ENCODE measurements at places on chromosomes 4 and X. TPM values are rescaled to one million over a fixed set of nuclear protein-coding genes. Genes with fewer than 3 reads are reported as not detected.

Gene GLRB
- total RNA-seq, result 19.4 TPM

DNA sequence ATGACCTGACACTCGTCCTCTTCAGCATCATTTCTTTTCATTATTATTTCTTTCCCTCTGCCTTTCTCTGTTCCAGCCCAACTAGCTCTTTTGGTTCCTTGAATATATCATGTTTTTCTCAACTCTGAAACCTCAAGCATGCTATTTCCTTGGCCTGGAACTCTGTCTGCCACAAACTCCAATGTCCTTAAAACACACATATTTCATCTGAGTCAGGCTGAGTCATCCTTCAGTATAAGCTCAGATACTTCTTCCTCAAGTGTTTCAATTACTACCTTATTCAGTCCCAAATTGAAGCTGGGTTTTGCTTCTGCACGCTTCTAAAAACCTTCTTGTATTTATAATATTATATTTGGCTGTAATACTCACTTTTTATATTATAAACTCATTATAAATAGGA lies 424.2 kb downstream of the PDGFC start:
- no peak for DNase-seq

DNA sequence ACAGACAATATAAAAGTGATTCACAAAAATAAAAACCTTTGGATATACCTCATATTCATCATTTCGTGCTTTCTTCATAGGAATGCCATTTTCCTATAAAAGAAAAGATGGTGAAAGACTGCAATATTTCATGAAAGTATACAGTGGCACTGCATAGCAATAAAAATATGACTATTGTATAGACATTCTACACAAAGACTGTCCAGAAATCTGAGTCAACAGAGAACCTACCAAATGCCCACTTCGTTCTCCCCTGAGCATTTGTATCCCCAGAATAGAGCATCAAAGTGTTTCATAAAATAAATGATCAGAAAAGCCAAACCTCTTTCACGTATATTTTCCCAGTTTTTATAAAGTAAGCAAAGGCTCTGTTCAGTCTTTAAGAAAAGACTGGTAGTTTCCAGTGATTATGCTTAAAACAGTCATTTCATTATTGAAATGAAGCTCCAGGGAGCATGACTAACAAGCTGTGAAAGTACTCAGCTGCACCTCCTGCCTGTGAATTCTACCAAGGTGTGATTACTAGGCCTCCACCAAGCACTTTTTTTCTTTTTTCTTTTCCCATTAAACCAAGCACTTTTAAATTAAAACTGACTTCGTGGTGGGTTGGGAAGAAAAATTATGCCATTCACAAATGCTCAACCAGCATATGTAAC lies 20.2 kb downstream of the PPA2 start:
- no peak for DNase-seq

Gene CNGA2
- not detected for total RNA-seq

- DNase-seq, result no peak
Measured at GRCh38 chr4:186082221-186082620, 13.3 kb downstream of the TLR3 start.

Gene BMX
- total RNA-seq, result not detected

- no peak for DNase-seq
Measured at GRCh38 chr4:11566444-11567022, 137.8 kb upstream of the HS3ST1 start.

DNA sequence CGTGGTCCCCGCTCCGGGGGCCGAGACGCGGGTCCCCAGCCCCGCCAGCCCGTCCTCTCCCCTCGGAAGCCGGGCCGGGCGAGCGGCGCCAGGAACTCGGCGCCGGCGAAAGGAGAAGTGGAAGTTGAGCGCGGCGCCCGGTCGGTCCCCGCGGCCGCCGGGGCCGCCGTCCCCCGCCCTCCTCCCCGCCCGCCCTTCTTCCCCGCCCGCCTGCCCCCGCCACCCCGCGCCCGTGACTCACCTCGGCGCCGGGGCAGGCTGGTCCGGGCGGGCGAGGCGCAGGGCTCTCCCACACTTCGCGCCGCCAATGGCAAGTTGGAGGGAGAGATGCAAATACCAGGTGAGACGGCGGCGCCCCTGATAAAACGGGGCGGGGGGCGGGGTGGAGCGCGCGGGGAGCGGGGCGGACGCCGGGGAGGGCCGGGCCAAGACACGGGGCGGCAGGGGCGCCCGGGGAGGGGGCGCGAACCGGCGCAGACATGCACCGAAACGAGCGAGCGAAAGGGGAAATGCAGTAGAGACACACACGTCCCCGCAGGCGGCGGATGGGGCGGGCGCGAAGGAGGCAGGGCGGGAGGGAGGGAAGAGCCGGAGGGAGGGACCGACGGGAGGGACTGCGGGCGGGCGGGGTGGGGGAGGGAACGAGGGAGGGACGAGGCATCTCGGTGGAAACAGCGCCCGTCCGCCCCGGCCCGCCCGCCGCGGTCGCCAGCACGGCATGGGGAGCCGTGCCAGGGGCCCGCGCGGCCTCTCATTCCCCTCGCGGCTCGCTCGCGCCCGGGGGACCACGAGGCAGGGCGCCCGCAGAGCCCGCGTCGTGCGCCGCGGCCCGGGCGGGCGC lies at the start of gene ELF4:
ELF4 (minus strand) TSS at position 119 of the 841 bp plus-strand sequence. CDS start 29,167 bp downstream, outside the sequence.
- DNase-seq, result no peak

Gene PPP2R2C
- total RNA-seq, result not detected

GRCh38 chr4:2818351-2818939 lies 25.2 kb upstream of the ADD1 start:
- no peak for DNase-seq

Gene GPR50
- total RNA-seq, result not detected

GRCh38 chr4:41363384-41363981 lies 106.8 kb downstream of the UCHL1 start:
- no peak for DNase-seq

DNA sequence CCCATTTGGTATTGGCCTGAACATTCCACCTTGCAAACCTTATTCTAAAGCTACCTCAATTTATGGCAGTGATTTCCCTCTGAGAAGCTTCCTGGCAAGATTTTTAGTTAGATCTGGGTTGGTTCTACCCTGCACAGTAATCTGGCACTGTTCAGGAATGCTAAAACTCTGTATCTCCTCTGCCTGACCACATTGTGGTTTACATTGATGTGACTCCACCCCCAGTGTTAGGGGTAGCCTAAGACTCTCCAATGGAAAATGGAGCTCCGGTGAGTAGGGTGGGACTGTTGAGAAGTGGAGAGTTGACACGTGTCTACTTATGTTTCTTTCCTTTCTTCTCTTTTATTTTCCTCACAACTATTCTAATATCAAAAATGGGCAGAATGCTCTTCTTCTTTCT lies 45.4 kb downstream of the BMPR1B start:
- no peak for DNase-seq

DNA sequence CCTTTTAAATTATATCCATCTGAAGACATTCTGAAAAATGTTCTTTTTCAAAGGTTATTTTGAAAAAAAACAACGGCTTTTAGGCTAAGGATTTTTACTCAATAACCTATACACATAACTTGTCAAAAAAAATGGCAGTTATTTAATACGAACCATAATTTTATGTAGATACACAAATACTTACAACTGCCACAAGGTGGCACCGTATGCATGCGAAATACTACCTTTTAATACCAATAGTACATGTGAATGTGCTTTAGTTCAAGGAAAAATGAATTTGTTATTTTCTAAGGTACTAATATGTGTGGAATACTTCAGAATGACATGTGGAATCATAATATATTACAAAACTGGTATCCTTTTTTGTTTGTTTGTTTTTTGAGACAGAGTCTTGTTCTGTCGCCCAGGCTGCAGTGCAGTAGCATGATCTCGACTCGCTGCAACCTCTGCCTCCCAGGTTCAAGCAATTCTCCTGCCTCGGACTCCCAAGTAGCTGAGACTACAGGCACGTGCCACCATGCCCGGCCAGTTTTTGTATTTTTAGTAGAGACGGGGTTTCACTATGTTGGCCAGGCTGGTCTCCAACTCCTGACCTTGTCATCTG lies 4.6 kb upstream of the MAD2L1 start:
- no peak for DNase-seq

GRCh38 chr4:92182736-92183407 lies 120.9 kb upstream of the GRID2 start:
- no peak for DNase-seq

Gene AKAP14
- not detected for total RNA-seq

GRCh38 chrX:137574784-137575293 lies 8.9 kb downstream of the ZIC3 start:
- no peak for DNase-seq

GRCh38 chrX:37692918-37693317 lies 7.3 kb downstream of the XK start:
- no peak for DNase-seq

DNA sequence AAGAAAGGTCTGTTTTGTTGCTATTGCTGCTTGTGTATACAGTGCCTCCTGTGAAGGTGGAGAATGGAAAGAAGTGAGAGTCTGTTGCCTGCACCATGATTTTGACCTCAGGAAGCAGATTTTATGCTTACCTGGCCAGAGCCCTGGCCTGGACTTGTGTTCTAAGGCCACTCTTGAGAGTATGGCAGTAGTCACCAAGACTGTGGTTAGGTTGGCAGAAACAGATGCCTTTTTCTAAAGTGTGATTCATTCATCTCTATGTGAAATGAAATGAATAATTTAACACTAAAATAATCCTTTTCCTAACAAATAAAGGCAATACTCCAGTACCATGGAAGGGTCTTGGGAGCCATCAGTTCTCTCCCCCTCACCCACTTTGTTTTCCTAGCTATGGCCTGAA lies 161.8 kb downstream of the DCLK2 start:
- DNase-seq, result no peak

Gene BRS3
- not detected for total RNA-seq

Gene ARSJ
- 61.7 TPM for total RNA-seq

Gene GIMD1
- total RNA-seq, result not detected

Gene SLC10A6
- total RNA-seq, result not detected

- no peak for DNase-seq
Measured at GRCh38 chrX:63658920-63659319, 126.1 kb downstream of the ARHGEF9 start.

DNA sequence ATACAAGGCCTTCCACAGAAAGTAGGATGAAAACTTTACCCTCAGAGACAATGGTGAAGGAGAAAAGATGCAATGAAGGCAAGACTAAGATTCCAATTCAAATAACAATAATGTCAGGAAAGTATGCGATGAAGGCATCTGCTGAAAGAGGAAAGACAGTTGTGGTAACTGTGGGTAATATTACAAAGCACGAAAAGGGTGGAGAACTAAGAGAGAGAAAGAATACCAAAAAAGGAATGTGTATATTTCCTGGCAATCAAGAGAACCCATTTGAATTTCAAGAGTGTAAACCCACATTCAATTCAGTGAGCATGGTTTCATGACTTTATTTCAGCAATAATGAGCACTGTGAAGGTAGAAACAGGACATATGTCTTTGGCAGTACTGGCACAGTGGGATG lies 225.5 kb downstream of the PALLD start:
- DNase-seq, result no peak

DNA sequence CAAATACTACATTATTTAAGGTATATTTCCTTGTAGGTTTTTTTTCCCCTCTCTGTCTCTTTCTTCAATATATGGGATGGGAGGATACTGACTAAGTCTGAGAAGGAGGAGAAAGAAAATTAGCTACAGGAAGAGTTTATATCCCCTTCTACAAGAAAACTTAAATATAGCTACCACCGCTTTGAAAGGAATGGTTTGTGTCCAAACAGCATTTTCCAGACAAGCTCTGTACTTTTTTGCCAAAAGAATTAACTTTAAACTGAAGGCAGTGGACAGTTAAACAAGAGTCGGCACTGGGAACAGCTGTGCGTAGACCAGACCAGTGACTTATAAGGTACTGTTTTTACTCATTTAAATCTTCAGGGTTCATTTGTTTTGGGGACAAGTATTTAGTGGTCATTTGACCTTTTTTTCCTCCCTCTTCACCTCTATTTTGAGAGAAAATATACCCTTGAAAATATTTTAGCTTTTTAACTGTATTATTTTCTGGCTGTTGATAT lies 303.7 kb downstream of the ARHGAP24 start:
- DNase-seq, result no peak

DNA sequence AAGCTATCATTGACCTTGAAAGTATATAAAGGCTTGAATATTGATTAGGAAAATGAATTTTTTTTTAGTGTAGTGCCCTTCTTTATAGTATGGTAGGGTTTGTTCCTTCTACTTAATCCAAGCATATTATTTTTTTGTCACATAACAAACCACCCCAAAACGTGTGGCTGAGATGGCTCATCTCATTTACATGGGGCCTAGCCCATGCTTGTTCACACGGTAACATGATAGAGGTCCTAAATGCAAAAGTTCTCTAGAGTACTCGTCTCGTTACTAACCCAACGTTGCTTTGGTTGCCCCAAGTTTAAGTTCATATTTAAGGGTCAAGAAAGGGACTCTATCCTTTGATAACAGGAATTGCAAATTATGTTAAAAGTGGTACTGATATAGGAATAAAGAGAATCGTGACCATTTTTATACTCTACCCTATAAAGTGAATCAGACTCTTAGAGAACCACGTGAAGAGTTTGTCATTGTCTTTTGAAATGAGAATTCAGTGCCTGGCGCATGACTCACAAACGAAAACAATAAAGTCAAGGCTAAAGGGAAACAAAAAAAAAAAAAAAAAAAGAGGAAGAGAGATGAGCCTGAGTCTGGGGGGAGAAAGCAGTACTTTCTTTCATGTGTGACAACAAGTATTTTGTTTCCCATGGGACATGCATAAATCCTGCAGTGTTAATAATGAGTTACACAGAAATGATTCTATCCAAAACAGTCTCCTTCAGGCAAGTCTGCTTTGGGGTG lies 402.8 kb upstream of the NWD2 start:
- no peak for DNase-seq

GRCh38 chr4:98612318-98613250 lies 45.8 kb downstream of the TSPAN5 start:
- no peak for DNase-seq

Gene ADH7
- total RNA-seq, result not detected

Gene PASD1
- not detected for total RNA-seq

Gene SOWAHD
- total RNA-seq, result 1.5 TPM

- DNase-seq, result no peak
Measured at GRCh38 chr4:53480909-53481308, 103.5 kb downstream of the FIP1L1 start.

Gene SERTM2
- total RNA-seq, result not detected

Gene PAGE2B
- total RNA-seq, result not detected

DNA sequence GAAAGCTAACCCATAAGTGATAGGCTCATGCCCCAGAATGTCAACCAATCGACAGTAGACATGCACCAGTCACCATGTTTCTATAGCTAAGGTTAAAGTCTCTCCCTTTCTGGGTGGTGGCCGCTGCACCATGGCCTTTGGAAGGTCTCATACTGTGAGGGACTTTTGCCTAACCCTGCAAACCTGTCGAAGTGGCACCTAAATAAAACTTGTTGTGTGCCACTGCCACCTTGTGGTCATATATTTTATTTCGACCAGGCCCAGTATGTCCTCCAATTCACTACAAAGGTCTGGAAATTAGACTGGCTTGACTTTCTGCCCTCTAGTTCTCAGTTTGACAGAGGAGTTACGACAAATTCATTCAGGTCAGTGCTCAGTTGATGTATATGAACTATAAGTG lies 163.1 kb downstream of the SMARCA1 start:
- no peak for DNase-seq

DNA sequence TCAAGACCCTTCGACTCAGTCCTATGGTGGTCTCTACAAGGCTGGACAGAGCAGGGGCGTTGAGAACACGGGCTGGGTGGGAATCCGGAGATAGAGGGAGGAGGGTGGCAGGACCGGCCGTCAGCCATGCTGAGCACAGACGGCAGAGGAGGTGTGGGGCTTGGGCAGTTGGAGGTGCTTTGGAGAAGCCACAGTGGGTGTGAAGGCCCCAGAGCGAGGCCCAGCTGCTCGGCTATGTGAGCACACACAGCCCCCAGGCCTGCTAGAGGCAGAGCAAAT lies 4.2 kb downstream of the PDE6B start:
- DNase-seq, result no peak

Gene CHRDL1
- total RNA-seq, result 0.63 TPM

All from osteocyte (in vitro differentiated cells).